HEK293T (cell line): ENCODE measurements at places on chromosomes 1 and 21.

DNA sequence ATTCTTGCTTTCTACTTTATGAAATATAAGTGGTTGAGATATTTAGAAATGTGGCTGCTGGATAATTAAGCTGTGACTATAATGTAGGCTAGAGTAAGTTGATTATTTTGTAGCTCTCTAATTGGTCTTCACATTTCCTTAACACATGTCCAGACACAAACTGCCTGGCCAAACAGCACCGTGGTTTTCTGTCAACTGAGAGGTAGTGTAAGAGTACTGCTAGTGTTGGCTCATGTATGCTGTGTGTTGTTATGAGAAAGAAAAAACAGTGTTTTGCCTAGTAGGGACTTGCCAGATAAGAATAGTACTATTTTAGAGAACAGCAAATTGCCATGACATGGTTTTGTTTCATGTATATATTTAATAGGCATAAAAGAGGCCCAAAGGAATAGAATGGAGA, 37.1 kb downstream of the TMED5 start:
- no peak for DNase-seq

DNA sequence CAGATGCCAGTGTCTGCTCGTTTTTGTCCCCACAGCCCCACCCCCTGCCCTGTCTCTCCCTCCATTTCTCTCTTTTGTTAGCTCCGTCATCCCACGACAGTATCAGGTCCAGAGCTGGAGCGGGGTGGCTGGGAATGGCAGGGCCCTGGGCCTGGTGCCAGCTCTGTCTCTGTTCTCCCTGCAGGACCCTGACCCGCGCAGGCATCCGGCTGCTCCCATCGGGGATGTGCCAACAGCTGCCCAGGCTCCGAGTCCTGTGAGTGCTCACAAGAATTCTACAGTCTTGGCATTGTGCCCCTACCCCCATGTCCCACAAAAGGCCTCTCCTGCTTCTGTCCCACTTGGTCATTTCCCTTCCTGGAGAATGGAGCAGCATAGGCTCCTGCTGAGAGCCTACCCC, 37.4 kb downstream of the UBE2T start:
- DNase-seq: no peak

GRCh38 chr1:9671377-9672140, 20.0 kb downstream of the PIK3CD start:
- no peak for DNase-seq

DNA sequence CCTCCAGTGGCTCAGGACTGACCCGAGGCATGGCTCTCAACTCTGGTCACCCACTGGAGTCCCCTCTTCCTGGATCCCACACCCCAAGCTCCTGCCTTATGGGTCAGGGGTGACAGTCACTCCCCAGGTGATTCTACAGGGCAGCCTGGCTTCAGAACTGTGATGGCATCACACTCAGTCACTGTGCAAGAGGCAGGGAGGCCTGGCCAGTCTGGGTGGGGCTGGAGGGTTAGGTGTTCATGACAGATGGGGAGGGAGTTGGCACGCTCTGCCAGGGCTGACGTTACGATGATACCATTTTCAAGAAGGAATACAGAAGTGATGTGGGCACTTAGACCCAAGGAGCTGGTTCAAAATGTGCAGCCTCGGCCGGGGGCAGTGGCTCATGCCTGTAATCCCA, 25.2 kb upstream of the ABCG1 start:
- DNase-seq: no peak
